ENCODE measurements at places on chromosomes 4 and X.
A peak's percentile ranks its signal among the peaks of the same experiment; 100 is the strongest.

- no peak for DNase-seq
Measured at GRCh38 chr4:108094131-108094530, 74.6 kb downstream of the LEF1 start.

- DNase-seq, result no peak
Measured at GRCh38 chrX:9503261-9503660, 38.4 kb downstream of the TBL1X start.

DNA sequence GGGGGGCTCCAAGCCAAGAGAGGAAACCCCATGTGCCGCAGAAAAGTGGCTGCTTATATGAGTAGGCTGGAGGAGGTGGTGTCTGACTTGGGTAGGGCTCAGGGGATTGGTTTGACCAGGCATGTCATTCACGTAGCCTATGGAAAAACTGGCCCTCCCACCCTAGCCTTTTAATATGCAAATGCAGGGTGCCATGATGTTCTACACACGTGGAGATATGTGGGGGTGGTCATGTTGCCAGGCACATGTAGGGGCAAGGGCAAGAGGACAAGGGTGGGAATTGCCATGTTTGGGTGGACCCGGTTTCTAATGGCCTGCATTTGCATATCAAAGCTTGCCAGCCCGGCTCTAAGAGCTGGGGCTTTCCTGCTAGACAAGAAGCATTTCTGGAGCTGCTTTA is 86.9 kb upstream of the SHISA3 start:
- DNase-seq, result no peak

GRCh38 chrX:134075894-134076718 is 90.7 kb upstream of the GPC3 start:
- no peak for DNase-seq

DNA sequence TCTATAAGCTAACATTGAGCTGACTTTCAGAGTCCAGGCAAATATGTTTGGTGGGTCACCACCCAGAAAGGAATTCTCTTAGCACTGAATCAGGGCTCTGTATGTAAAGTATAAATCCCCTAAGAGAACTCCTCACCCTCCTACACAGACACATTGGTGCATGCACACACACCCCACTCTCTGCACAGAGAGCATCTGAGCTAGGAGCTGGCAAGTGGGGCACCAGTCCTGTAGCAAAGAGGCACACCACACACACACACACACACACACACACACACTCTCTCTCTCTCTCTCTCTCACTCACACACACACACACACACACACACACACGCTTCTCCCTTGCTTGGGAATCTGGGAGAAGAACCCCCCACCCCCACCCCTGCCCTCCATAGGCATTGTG is 3.2 kb downstream of the SLITRK2 start:
- no peak for DNase-seq

DNA sequence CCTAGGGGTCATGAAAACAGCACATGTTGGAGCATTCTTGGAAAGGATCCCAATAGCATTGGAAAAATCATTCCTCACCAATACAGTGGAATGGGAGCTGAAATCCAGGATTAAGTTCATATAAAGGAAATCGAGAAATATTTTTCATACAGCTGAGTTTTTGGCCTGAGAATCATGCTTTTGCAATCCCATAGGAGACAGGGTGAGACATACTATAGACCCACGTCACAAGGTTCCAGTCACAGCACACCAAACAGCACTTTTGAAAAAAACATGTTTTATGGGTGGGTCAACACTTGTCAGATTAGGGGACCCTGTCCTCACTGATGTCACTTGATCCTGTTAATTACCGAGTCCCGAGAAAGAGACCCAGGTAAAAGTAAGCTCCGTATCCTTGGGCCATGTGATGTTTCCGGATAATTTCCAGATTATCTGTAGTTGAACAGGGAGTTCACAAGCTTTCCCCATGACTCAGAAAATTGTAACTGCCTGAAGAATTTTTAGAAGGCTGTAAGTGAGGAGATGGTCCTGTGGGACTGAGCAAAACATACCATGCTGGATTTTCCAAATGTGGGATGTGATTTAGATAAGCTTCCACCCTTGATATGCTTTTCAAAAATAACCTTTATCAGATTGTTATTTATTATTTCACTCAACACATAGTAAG is 80.9 kb upstream of the TLR3 start:
- DNase-seq, result no peak

GRCh38 chr4:152572417-152573086 is 36.7 kb upstream of the FBXW7 start:
- no peak for DNase-seq

- no peak for DNase-seq
Measured at GRCh38 chr4:72084587-72085011, 52.8 kb downstream of the NPFFR2 start.

- no peak for DNase-seq
Measured at GRCh38 chr4:119958983-119959382, 107.7 kb downstream of the MAD2L1 start.

DNA sequence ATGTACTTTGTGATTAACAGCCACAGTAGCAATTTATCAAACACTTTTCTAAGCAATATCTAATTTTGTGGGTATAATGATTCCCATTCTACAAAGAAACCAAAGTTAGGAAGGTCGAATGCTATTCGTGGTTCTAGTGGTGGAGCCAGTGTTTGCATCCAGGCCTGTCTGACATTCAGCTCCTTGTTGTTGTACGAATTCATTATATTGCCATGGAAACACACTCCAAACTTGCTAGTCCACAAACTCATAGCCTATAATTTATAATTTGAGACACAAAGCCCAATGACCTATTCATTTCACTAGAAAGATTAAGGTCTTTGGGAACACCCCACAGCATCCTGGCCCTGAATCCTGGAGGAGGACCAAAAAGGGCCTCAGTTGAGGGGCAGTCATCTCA is 52.0 kb upstream of the FRAS1 start:
- no peak for DNase-seq

DNA sequence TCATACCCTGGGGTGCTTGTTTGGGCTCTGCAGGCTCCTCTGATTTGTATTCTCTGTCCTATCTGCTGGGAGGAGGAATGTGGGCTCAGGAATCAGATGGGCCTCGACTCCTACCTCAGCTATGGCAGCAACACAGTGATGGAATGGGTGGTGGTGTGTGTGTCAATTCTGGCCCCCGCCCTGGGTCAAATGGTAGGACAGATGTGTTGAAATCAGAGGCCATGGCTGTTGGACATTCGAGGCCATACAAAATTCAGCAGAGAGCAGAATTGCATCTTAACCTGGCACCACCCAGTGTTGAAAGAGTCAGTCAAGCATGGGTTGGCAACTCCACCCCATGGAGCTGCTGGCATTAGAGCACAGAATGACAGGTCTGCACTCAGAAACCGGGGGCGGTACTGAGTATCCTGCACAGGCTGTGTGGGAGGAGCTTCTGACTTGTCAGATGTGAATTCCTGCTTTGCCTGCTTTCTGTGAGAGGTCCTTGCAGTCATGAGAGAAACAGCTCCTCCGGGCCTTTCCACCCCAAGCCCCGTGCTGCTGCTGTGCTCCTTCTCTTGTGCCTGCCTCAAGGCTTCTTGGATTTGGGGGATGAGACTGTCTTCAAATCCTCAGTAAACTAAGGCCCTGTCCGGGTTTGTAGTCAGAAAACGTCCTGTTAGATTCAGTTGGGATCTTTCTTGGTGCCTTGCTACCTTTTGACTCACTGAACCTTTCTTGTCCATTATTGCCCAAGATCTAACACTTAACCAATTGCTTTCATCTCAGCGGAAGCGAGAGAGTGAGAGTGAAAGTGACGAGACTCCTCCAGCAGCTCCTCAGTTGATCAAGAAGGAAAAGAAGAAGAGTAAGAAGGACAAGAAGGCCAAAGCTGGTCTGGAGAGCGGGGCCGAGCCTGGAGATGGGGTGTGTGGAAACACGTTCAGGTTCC is 13.0 kb downstream of the DKC1 start:
- no peak for DNase-seq

- DNase-seq, result no peak
Measured at GRCh38 chr4:108270466-108271450, 102.0 kb upstream of the LEF1 start.

DNA sequence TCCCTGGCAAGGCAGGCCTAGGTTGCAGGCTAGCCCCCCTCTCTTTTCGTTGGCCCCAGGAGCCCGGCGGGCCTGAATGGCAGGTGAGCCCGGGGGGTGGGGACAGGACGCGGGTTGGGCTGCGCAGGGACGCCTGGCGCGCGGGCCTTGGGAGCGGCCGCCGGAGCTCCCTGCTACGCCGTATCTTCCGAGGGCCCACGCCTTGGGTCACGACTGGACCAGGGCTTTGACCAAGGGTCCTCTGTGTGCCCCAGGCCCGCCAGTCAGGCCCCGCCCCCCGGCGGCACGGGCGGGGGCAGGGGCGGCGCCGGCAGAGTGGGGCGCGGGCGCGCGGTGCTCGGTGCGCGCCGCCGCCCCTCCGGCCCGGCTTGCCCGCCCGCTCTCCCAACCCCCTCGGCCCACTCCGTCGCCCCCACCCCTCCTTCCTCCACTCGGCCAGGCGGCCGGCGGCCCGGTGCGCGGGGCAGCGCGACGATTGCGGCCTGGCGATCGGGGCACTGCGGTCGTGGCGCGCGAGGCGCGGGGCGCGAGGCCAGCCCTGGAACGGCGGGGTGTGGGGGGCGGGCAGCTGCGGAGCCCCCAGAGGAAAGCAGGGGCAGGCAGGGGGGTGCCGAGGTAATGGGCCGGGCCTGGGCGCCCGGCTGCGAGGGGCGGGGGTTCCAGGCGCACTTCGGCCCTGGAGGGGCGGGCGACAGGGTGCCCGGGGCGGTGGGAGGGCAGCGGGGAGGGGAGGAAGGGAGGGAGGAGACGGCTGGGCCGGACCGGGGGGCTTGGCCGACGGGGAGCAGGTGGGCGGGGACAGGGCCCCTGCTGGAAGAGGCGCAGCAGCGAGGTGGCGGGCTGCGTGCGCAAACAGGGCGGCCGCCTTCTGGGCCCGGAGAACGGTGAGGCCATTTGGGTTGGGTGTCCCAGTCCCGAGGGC is at the start of gene PRRG3:
TSS of gene PRRG3 (plus strand) at position 798 of the 922 bp plus-strand sequence. CDS start 3,357 bp downstream, outside the sequence.
- peak; percentile 54 for DNase-seq

- no peak for DNase-seq
Measured at GRCh38 chr4:111924696-111925095, 220.6 kb upstream of the FAM241A start.

DNA sequence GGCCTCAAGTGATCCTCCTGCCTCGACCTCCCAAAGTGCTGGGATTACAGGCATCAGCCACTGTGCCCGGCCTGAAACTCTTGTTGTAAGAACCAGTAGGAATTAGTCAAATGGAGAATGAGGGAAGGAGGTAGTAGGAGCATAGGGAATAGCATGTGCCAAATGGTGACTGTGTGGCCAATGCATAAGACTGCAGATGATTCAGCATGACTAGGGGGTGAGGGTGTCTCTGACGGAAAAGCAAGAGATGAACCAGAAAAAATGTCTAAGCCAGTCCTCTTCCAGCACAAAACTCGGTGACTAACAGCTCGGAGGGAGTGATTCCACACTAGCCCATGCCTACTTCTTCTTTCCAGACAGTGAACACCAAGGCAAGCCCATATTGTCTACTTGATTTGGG is 58.2 kb upstream of the DUSP21 start:
- no peak for DNase-seq

DNA sequence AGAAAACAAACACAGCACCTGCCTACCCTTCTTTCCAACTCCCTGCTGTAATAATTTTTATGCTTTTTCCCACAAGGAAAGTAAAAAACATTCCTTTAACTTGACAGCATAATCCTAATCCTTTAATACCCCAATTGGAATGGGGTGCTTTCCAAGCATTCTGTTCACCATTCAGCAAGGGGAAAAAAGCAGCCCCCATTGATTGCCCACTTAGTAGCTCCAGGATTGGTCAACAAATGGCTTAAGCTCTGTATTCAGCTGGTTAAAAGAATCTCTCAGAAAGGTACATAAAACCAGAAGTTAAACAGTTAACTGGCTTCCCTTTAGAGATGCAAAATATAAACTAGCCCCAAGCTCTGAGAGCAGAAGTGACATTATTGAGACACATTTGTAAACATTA is 194.8 kb upstream of the ATOH1 start:
- no peak for DNase-seq

GRCh38 chrX:3582451-3582850 is 131.0 kb downstream of the PRKX start:
- DNase-seq, result no peak

GRCh38 chr4:476501-476900 is 22.5 kb downstream of the ZNF721 start:
- no peak for DNase-seq

DNA sequence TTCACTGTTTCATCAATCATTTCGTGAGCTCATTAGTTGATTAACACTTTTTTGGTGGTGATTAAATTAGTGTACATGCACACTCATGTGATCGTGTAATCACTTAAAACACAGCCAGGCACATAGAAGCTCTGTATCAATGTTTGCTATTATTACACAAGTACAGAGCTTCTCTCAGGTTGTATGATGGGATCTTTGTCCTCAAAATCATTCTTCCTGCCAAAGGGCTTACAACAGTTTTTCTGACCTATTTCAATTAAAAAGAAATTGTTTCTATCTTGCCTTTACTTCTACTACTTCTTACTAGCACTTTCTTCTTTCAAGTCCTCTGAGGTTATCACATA is 145.1 kb downstream of the AMELX start:
- DNase-seq, result no peak

- peak; percentile 71 for DNase-seq
Measured at GRCh38 chrX:18390941-18391538, 34.4 kb upstream of the CDKL5 start.

DNA sequence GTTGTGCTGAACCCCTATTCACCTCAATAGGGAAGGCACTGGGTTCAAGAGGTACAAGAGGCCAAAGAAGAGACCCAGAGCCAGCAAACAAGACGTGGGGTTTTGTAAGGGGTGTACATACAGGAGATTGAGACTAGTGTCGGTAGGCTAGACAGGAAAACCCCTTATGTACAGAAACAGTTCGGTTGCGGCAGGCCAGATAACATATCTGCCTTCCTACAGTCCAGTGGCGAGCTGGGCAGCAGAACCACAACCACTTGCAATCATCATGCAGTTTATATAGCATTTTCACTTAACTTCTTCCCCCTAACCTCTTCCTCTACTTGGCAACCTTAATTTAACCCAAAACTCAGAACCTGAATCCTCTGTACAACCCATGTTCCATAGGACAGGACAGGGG is 422.2 kb downstream of the PDHA2 start:
- no peak for DNase-seq

- peak; percentile 57 for DNase-seq
Measured at GRCh38 chrX:153769865-153770600, 6.0 kb downstream of the PLXNB3 start.

- no peak for DNase-seq
Measured at GRCh38 chr4:98804403-98804802, 124.5 kb downstream of the EIF4E start.

DNA sequence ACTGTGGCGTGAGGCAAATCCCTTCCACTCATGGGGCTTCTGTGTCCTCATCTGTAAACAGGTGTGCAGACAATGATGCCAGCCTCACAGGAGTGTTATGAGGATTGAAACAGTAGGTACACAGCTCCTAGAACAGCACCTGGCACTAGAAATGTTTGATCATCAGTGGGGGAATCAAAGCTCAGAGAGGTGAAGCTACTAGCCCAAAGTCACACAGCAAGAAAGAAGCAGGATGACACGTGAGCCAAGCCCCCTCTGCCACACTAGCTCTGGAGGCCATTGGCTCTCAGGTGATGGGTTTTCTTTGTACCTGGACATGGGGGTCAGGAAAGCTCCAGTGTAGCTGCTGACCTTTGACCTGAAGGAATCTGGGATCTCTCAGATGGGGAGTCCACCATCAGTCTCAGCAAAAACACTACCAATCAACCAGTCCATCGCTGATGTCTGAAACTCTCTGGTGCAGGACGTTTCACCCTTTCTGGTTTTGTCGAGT is 13.4 kb upstream of the SLC2A9 start:
- DNase-seq, result no peak

GRCh38 chr4:133096972-133097371 is 52.1 kb upstream of the PCDH10 start:
- no peak for DNase-seq
